ENCODE measurements at places on chromosomes 2 and 18. TPM values are rescaled to one million over a fixed set of nuclear protein-coding genes. Genes with fewer than 3 reads are reported as not detected.

DNA sequence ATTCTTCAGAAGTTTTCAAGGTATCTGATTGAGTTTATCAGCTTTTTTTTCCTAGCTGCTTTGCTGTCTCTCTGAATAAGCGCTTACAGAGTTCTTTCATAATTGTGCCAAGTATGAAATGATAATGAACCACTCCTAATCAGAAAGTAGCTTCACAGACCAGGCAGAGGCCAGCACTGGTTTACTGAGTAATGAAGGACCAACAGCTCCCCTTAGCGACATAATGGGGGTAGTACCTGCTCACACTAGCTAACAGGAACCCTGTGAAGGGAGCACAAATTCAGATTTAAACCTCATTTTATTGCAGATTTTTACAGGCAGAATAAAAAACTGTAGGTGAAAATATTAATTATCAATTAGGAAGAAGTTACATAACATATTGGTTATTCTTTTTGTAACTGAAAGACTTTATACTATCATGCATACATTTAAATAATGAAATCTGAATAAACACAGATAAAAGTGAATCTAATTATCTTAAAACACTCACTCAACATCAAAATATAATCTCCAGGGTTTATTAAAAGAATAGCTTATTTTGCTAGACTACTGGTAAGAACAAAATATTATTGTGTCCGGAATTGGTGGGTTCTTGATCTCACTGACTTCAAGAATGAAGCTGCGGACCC lies 53.7 kb upstream of the LRRC30 start:
- no peak for DNase-seq

DNA sequence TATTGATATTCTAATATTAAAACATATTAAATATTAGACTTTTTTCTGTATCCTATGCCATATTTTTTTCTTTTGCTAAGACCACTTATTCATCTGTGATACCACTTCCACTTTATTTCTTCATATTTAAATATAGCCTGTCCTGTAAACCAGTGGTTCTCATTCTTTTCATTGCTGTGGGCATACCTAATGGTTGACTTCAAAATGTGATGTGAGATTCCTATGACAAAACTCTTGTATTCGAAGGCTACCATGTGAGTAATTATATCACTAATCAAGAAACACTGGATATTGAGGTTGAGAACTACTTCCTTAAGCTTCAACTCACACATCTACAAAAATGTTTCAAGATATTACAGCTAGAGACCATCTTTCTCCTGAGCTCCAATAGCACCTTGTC lies 3.6 kb downstream of the SCRN3 start:
- no peak for DNase-seq

GRCh38 chr18:38843291-38843690 lies 1277.7 kb upstream of the CELF4 start:
- no peak for DNase-seq

The C2orf80 gene
- not detected for total RNA-seq

The ARL4C gene
- 11.2 TPM for total RNA-seq

The ID2 gene
- 16.1 TPM for total RNA-seq

All from esophagus squamous epithelium (tissue), 5 donors.